ENCODE measurements at places on chromosomes 4 and X.

GRCh38 chrX:38999967-39000745, 198.9 kb downstream of the MID1IP1 start:
- no peak for DNase-seq

DNA sequence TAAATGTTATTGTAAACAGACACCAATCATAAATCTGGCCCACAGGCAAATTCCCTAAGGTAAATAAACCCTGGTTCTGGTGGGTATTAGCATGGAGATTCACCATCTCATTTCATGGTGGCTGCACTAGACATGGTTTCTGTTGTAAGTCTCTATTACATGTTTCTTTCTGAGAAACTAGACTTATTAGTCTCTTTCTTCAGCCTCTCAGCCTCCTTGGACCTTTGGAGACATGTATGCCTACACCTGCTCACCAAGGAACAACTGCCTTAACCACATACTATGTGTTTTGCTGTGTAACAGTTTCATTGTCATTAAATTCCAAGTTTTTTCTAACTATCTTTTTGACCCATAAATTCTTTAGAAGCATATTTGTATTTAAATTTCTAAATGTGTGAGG, 13.1 kb downstream of the DDIT4L start:
- DNase-seq = no peak

DNA sequence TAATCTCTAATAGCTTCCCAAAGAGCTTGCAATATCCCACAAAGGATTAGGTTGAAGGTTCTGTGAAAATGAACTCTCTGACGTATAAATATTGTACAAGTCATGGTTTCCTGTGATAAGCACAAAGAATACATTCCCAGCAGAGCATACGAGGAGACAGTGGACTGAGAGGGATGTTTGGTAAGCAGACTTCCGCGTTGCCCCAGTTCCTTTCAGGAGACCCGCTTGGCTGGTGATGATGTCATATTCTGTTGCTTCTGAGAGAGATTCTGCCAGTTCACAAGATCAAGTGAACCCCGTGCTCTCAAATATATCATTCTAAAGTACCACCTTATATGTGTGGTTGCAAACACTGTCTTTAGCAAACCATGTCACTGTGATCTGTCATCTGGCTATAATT, 323.9 kb upstream of the CASK start:
- no peak for DNase-seq

- DNase-seq = no peak
These were observed 5.9 kb downstream of the RTL3 start for GRCh38 chrX:78653118-78653822.

- DNase-seq = no peak
These were observed 10.2 kb upstream of the PRKG2 start for GRCh38 chr4:81225252-81225651.

DNA sequence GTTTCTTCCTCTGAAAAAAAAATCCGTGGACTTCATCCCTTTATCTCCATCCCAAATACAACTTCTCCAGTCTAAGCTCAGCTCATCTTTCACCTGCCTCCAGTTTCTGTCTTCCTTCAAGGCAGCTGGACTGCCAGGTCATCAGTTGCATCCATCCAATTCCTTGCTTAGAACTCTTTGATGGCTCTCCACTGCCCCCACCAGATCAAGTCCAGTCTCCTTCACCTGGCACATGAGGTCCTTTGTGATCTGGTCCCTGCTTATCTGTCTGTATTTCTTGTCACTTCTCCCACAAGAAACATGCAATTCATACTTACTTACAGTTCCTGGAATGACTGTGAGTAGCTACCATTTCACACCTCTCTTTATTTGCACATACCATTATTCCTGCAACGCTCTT, 33.8 kb downstream of the OTUD6A start:
- DNase-seq = no peak

GRCh38 chr4:85951-86350, 32.8 kb downstream of the ZNF595 start:
- DNase-seq = no peak

GRCh38 chrX:1537031-1537715, at the start of gene P2RY8:
TSS of gene P2RY8 (minus strand) at chrX:1537185. CDS start at chrX:1466558, 70,627 bp downstream.
- DNase-seq = no peak

DNA sequence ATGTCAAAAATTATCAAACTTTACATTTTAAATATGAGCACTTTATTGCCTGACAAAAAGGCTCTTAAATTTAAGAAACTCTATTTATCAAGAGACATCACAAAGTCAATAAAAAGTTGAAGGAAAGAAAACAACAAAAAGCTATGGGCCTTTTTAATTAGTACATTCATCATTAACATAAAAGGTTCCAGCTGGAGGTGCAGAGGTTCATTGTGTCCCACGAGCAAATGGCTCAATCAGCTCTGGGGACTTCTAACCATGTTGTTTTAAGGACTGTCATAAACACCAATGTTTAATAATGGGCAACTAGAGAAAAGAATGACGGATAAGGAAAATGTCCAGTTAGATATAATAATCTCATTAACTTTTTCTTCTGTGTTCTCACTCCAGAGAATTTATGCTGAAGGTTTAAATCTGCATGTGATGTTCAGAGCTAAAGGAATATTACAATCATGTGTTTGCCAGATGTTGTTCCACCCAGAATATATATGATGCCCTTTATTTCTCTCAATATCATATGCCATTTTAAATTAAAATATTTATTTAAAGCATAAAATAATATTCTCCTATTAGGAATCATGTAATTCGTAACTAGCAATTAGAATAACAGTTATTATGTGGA, 840.3 kb upstream of the ADGRL3 start:
- DNase-seq = no peak

DNA sequence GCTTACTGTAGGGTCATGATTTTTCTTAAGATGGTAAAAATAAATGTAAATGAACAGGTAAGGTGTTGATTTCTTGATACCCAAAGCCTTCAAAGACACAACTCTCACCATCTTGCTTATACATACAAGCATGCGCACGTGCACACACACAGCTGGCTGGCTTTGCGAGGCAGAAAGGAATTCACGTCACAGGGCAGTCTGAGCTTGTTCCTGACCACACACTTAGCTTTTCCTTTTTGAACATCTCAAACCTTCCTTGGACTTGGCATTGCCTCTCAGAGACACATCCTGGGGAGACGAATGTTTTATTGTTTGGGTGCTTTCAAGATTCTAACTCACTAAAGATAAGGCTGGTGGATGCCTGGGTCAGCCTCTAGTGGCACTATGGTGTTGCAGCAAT, 175.0 kb downstream of the NHS start:
- DNase-seq = no peak

DNA sequence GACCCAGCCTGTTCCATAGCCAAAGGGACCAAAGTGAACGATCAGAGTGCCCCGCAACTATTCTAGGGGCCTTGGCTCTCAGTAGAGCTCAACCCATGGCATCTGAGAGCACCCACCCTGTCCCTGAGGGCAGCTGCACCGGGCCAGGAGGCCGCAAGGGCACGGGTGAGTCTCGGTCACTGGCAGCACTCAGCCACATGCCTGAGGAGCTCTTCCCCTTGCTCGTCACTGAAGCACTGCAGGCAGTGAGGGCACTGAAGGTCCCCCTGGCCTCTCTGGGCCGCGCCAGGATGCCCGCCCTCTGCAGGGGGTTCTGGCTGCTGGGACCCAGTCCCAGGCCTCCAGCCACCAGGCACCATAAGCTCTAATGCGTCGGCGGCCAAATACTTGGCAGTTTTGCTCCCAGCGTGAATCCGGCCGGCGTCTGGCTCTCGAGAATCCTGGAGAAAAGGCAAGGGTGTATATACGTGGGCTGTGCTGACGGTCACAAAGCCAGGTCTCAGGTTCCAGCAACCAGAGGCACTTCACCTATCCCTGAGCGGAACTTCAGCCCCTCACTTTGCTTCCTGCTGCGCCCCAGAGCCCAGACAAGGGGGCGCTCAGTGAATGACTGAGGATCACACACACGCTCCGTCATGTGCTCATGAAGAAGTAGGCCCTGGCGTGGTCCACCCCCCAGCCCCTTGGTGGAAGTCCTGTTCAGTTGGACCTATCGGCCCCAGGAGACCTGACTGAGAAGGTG, 13.9 kb downstream of the TNIP2 start:
- no peak for DNase-seq

DNA sequence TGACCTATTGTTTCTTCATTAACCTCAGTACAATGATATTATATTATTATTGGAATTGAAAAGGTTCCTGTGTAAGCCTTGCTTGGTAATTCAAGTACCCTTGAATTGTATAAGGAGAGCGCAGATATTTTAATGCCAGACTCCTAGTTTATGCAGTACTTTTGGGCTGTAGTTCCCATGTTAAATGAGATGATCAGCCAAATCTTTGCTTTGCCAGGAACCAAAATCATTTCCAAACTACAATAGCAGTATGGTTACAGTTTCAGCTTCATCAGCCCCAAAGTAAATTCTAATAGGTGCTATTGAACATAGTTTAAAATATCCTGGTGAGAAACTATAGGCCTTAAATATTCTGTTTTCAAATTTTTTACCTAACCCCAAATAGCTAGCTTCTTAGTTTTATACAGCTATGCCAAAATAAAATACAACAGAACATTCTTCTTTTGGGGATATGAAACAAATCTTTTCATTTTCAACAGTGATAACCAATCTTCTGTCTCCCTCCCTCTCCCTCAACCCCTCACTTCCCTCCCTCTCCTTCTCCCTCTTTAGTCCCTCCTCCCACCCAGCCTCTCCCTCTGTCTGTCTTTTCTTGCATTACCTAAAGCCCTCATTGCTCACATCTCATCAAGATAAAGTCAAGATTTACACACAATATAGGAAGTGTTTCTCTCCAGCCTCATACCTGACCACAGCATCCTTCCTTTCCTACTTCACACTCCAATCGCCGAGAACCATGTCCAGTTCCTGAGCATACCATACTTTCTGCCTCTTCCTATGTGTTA, 190.1 kb downstream of the SHROOM3 start:
- no peak for DNase-seq

DNA sequence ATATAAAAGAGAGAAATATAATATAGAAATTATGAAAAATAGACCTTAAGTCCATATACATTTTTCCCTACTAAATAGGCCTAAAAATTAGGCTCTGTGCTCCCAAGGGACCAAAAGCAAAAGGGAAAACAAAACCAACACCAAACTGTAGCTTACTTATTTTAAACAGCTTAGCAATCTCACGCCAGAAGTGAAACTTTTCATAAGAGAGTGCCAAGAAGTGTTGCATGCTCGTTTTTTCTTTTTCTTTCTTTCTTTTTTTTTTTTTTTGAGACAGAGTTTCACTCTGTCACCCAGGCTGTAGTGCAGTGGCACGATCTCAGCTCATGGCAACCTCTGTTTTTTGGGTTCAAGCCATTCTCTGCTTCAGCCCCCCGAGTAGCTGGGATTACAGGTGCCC, 250.4 kb downstream of the TMA16 start:
- DNase-seq = no peak

DNA sequence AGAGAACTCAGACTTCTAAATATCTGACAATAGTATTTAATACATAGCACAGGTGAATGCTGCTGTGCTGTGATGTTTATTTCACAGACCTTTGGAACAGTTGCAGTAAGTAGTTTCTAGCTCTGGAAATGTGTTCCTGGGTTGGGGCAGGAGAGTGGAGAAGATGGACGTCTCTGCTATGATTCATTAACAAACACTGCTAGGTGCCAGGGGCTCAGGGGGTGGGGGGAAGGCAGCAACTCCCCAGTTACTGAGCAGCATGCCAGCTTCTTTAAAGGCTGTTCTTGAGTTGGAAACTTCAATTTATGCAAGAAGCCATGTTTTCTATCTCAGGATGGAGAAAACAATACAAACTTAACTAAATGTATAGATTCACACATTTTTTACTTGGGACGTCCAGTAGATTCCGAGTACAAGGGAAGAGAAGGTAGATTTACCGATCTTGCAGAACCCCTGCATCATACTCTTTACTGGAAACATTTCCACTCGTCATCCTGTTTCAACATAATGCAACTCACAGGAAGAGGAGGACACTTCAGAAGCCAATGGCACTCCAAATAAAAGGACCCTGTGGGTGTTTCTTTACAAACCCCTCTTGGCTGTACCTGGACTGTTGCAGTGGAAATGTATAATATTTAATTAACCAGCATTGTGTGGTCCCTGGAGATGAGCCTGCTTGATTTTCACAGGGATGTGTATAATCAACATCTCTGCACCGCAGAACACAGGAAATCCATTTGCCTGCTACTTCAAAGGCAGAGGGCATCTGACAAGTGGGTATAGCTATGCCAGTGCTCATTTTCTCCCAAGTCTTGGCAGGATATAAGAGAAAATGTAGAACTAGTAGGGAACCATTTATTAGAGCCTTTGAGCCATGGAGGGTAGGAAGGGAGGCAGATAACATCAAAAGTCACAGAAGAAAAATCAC, 171.4 kb downstream of the SH3KBP1 start:
- DNase-seq = no peak

GRCh38 chrX:16076834-16077233, 46.5 kb upstream of the GRPR start:
- no peak for DNase-seq

- no peak for DNase-seq
These were observed 220.1 kb upstream of the PSAPL1 start for GRCh38 chr4:7654550-7655445.

GRCh38 chrX:103101299-103102042, 8.5 kb upstream of the NXF3 start:
- no peak for DNase-seq

DNA sequence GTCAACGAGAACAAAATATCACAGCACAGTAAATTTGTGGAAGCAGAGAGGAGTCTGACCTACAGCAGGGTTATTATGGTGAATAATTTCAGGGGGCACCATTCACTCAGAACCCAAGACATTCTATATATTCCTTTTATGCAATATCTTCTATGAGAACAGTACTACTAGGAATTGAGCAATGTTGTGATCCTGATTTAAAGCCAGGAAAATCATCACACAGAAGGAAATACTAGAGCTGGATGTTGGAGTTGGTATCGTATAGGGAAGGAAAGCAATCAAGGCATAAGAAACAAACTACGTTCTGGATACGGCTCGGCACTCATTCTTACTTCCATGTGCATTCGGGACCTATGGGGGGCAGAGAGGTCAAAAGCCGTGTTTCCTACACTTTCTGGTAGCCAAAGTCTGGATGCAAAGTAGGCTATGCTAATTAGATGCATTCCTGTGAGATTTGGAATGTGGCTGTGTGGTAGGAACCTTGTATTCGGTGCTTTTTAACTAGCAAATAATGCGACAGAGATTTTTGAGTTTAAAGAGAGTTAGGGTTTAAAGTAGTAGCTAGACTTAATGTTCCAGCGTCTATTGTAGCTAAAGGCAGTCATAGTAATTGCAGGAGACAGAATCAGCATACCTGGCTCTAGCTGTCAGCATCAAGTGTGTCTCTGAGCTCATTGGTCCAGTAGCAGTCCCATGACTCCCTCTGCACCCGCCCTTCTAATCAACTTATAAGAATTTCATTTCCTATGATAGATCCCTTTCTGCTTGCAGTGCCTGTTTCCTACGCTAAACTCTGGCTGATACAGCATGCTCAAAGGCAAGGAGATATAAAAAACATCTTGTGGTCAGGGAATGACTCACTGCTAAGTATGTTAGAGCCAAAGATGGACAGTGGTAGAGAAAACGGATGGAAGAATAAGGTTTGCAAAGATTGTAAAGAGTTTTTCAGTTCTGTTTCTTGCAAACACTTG, 43.3 kb upstream of the PDGFC start:
- DNase-seq = peak; percentile 82

- DNase-seq = no peak
These were observed 17.6 kb upstream of the SCML1 start for GRCh38 chrX:17719711-17720110.
